CD4-positive, alpha-beta T cell treated with Interleukin-21 for 1 hour (primary cell): ENCODE measurements at places on chromosomes 13 and 19.
A peak's percentile ranks its signal among the peaks of the same experiment; 100 is the strongest.

DNA sequence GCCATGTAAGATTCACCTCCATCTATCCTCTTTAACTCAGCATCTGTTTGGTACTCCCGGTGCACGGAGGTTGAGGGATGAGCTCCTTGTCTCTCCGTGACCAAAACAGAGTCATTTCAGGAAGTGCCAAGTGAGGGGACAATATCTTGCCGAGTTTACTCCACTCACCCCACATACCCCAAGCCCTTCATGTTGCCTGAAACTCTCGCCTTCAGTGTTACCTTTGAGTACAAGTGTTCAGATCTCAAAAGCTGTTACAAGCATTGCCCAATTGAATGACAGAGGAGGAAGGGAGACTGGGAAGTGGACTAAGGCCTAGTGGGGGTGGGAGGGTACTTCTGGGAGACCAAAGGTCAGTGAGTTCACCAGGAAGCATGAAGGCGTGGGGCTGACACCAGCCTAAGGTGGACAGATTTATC lies 6.0 kb upstream of the SIGLEC12 start:
- DNase-seq = no peak

DNA sequence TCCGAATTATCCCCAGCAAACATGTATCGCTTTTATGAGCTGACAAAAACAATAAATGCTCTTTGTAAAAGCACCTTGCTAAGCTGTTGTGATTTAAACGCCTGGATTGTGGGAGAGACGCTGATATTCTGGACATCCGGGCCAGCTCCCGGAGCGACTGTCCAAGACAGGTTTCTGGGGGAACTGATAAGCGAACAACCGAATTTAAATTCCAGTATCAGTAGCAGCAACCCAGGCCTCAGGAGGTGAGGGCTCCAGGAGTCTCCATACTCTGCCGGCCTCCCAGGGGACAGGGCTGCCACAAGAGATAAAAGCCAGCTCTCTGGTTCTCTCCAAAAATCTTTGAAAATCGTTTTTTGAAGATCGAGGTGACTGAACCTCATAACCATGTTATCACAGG lies 50.3 kb upstream of the VSTM2B start:
- no peak for DNase-seq

GRCh38 chr13:82797876-82798275 lies 1084.4 kb downstream of the SLITRK1 start:
- no peak for DNase-seq

DNA sequence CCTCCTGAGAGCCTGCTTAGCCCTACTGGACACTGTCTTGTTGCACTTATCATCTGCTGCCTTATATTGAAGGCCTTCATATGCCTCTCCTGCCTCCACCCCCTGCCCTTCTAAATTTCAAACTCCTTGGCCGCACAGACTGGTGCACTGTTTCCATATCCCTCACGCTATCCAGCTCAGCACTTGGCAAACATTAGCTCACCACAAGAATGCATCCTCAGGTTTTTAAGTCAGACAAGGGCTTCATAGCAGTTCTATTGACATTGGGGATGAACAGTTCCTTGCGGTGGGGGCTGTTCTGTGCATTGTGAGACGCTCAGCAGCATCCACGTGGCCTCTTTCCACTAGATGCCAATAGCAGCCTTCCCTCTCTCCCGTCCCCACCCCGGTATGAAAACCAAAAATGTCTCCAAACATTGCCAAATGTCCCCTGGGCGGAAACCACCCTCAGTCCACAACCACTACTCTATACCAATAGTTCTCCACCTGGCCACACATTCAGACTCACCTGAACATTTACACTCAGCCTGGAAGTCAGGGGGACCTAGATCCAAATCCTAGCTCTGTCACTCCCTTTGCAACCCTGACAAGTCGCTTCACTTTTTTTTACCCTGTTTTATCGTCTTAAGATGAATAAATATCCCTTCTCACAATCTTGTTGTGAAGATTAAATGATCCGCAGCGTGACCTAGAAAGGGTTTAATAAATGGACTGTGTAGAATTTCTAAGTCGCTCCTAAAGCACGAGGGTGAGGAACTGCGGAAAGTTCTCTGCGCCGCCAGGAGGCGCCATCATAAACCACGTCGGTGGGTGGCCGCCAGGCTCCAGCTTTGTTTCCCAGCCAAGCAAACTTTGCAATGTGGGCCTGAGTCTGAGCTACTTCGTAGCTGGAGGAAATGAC lies 3.6 kb upstream of the CEACAM3 start:
- DNase-seq = peak; percentile 41

DNA sequence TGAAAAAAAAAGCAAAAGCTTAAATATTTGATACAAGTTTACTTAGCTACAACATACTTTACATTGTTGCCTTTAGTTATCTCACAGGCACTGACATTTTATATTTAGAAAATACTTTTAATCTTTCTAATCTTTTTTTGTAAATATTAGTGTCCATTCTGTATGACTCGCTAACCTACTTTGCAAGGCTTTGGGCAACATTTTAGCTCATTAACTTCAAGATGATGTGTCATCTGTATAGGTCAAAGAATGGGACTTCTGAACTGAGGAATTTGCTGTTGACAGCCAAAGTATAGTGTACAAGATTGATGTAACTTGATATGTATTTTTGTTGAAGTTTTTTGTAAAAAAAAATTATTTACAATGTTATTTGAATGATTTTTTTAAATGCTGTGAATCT lies 2.7 kb upstream of the C1QTNF9 start:
- DNase-seq = no peak

DNA sequence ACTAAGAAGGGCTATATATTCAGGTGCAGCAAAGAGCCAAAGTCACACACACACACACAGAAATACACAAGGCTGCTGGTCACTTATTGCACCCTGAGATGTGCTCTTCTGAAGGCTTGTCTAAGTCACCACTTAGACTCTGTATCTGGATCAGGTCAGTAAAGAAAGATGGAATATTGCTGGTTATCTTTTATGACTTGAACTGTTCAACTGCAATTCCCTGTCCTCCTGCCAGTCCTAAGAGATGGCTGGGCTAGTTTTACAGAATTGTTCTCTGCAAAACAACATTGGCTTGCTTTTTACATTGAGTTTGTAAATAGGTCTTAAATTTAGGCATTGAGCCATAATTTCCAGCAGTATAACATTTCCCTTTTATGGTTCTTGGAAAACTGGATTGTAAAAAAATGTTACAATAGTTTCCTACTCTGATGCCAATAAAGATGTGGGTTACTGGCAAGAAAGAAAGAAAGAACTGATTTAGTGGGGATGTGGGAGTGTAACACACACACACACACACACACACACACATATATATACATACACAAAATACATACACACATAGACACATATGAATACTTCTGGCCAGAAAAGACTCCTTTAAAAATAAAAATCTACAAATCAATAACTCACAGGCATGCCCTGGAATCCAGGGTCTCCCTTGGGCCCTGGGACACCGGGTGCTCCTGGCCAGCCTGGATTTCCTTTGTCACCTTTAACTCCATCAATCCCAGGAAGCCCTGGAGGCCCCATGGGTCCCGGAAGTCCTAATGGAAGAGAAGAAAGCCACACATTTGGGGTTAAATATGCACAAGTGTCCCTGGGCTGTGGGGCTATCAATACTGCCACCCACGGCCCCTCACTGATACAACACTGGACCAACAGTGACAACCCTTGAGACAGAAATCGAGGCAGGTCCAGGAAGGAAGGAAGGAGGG lies 137.7 kb downstream of the COL4A1 start:
- DNase-seq = no peak

GRCh38 chr19:10450853-10451609 lies 30.7 kb downstream of the PDE4A start:
- DNase-seq = no peak

GRCh38 chr13:113539176-113539575 lies 45.4 kb upstream of the TFDP1 start:
- DNase-seq = no peak

DNA sequence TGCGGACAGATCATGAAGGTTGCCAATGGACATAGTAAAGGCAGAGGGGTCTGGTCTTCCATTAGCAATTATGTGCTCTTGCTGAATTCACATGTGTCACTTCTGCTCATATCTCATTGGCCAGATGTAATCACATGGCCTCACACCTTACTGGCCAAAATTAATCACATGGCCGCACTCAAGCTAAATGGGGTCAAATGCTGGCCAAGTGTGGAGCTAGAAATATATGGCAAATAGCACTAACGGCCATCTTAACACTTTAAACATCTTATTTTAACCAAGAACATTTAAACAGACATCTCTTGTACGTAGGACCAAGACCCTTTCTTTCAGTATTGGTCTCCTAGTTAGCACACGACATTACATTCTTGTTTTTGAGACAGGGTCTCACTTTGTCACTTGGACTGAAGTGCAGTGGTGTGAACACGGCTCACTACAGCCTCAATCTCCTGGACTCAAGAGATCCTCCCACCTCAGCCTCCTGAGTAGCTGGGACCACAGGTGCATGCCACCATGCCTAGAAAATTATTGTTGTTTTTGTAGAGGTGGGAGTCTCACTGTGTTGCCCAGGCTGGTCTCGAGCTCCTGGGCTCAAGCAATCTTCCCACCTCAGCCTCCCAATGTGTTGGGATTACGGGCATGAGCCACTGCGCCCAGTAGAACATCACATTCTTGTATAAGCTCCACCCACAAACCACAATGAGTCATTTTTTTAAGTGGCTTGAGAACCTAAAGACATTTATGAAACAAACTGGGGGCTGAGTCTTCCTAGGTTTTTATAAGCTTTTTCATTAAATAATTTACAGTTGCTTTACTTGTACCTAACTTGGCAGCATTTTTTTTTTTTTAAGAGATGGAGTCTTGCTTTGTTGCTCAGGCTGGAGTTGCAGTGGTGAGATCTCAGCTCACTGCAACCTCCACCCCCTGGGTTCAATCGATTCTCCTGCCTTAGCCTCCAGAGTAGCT lies 2.9 kb upstream of the PTOV1 start:
- peak; percentile 46 for DNase-seq

DNA sequence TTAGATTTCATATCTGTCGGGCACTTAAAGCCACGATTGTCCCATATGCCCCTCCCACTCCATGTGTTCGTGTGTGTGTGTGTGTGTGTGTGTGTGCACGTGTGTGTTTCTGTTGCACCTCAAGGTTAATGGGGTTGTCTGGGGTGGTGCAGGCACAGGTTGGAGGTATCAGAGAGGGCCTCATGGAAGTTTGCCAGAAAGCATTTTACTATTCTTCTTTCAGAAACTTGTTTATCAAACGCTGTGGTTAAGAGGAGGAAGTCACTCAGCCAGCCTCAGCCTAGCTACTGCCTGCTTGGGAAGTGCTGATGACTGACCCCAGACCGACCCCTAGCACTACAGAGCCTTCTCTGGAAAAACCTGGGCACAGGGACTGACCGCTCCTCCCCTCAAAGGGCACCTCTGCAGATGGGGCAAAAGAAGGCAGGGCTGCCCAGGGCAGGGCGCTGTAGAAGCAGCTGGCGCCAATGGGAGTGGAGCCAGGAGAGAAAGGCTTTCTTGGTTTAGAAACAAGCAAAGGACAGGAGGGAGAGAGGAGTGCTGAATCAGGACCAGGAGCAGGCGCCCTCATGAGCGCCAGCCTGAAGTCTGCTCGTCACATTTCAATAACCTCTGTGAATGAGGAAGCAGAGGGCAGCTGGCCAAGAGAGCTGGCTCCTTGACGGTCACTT lies 3.9 kb downstream of the SIAH3 start:
- peak; percentile 58 for DNase-seq

- DNase-seq = no peak
These were observed 40.1 kb downstream of the RFX2 start for GRCh38 chr19:6070207-6070681.

- DNase-seq = peak; percentile 40
These were observed 1.2 kb downstream of the KL start for GRCh38 chr13:33017323-33017929.

DNA sequence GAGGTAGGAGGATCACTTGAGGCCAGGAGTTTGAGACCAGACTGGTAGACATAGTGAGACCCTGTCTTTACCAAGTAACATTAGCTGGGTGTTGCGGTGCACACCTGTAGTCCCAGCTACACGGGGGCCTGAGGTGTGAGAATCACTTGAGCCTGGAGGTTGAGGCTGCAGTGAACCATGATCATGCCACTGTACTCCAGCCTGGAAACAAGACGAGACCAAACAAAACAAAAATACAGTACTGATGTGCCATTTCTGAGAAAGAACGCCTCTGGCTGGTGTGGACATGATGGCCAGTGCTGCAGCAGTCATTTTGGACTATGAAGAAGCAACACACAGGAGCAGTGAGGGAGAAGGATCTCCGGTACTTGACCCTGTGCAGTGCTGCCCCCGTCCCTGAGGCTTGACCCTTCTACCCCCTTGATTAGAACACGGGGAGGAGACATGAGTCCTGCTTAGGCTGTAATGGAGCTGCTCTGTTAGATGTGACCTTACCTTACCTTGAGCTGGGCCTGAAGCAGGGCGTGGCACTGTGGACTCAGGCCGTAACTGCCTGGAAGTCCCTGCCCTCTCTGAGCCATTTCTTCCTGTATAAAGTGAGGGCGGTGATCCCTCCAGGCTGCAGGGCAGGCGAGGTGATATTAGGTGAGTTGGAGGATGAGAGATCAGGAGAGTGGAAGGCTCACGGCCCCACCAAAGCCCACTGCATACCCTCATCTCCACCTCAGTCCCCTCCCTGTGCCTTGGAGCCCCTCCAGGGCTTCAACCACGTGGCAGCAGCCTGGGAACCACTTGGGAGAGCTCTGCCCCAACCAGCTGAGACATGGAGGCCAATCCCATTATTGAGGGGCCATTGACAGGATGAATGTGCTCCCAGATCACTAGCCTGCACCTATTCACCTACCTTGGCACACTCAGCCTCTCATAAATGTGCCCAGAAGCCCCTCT lies 5.9 kb downstream of the RPL18A start:
- DNase-seq = no peak

GRCh38 chr19:55447421-55448174 lies 4.5 kb upstream of the SHISA7 start:
- DNase-seq = no peak

DNA sequence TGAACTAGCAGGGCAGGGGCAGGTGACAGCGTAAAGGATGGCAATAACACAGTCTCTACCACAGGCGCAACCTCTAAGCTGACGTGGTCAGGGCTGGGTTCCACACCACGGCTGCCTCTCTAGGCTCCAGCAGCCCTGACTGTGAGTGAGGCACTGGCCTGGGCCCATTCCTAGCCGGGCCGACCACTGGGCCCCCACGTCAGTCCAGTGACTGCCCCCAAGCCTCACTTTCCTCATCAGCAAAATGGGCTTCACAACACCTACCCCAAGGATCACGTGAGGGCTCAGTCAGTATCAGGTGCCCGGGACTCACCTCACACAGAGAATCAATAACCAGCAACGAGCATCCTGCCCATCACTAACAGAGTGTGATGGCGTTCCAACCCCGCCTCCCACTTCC lies 5.2 kb downstream of the ZFR2 start:
- no peak for DNase-seq

DNA sequence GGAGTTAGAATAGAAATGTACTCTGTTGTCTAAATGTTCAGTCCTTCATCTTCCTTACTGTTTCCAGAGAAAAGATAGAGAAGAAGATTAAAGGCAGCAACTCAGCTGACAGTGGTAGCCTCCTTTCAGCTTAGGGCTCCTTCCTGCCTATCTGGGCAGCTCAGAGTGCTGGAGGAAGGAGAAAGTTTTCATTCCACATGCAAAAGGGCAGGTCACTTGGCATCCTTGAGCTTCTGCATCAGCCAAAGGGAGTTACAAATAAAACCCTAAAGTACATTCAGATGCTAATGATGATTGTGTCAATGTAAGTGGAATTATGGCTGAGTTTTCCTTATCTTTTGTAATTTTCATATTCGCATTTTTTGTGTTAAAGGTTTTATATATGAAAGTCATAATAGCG lies 58.9 kb downstream of the ESD start:
- no peak for DNase-seq
